HEK293T (cell line): ENCODE measurements at places on chromosomes 1 and 21.

- DNase-seq: no peak
Observed at GRCh38 chr1:94553323-94553730, 11.8 kb upstream of the F3 start.

DNA sequence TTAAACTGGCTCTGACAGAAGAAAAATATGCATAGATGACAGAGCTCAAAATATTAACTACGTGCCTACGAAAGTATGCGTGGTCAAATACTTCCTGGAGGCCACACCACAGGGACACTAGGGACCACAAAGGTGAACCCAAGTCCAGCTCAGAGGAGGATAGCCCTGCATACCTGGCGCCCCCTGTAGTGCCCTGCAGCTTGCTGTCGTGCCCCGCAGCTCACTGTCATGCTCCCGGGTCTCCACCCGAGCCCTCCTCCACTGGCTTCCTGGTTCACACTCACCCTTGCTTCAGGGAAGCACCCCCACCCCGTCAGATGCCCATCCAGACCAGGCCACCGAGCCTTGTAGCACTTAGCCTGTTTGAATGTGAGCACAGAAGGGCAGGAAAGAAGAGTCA, 16.7 kb upstream of the NADK start:
- DNase-seq: no peak

- DNase-seq: peak; percentile 50
Observed at GRCh38 chr1:115041654-115042053, 12.0 kb downstream of the TSHB start.

DNA sequence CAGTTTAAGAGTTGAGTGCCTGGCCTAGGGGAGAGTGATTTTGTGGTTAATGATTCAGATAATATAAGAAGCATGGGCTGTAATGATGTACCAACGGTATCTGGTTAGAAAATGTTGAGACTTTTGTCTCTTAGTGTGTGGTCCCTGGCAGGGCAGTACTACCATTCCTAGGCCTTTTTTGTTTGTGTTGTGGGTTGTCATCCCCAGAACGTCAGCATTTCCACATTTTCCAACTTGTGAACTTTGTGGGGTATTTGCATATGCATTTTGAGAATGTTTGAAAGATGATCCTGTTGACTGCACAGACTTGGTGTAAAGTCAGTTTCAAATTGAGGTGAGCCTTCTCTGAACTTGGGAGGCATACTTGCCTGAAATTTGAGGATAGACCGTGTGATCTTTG, 11.4 kb downstream of the NEK7 start:
- DNase-seq: no peak

- DNase-seq: no peak
Observed at GRCh38 chr21:42081931-42082381, 10.8 kb downstream of the UMODL1 start.

GRCh38 chr21:37257511-37257966, 9.6 kb downstream of the VPS26C start:
- no peak for DNase-seq

DNA sequence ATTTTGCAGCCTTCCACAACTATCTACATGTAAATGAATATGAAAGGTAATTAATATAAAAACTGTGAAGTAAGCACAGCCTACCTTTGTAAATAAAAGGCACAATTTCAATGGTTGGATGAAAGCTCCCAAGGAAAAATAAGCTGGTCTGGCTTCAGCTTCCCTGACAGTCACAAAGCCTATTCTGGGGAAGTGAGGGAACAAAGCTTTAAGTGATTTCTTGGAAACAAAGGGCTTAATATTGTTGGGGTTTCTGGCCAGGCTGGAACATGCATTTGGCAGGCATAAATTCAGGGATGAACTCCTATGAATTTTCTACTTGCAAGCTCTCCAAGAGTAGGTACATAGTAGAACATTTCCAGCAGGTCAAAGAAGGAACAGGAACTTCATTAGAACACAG, 17.3 kb downstream of the BCAS2 start:
- no peak for DNase-seq

DNA sequence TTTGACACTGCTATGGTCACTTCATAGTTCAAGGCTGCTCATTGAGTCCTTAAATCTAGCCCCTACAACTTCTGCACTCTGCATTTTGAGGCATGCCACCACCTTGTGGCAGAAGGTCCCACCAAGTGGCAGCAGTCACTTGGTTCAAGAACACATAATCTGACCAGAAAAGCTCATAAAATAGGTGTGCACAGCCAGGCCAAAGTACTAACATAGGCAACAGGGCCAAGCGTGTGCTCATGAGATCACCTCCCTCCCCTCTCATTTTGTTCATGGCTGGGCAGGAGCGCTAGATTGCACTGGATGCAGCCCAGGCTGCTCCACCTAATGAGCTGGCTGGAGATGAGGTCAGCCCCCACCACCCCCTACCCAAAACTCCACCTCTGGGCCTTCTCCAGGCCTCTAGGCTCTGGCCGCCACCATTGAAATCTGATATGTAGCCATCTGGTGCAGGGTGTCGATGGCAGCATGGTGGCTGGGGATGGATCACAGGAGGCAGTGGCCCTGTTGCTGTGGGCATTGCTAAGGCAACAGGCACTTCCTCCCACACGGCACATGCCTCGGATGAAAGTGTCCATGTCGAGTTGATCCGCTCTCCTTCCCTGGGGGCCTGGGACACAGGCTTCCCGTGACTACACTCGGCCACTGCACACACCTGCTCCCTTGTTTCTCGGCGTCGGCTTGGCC, 193.2 kb downstream of the TRABD2B start:
- DNase-seq: no peak

GRCh38 chr21:20404915-20405314, 593.3 kb upstream of the NCAM2 start:
- DNase-seq: no peak

GRCh38 chr1:106290805-106291501, 765.5 kb upstream of the PRMT6 start:
- no peak for DNase-seq

DNA sequence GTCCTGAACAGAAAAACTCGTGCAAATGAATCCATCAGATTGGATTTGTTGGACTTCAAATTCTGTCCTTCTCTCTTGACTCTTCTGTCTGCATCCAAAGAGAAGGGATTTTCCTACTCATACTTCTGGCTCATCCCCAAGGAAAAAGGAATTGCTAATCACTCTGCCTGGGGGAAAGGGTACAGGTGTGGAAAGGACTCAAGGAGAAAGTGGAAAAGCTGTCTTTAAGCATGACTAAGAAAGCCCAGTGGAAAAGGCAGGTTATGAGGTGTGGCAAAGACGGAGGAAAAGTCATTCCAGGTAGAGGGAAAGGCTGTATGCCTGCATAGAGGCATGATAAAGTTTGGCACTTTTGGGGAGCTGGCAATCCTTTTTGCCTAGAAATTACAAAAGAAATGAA, 43.4 kb downstream of the PTGS2 start:
- DNase-seq: no peak

- peak; percentile 96 for DNase-seq
Observed at GRCh38 chr1:230066466-230067404, at the start of gene GALNT2. Gene GALNT2 (plus strand): TSS chr1:230067238. CDS start chr1:230067281, 43 bp downstream.

DNA sequence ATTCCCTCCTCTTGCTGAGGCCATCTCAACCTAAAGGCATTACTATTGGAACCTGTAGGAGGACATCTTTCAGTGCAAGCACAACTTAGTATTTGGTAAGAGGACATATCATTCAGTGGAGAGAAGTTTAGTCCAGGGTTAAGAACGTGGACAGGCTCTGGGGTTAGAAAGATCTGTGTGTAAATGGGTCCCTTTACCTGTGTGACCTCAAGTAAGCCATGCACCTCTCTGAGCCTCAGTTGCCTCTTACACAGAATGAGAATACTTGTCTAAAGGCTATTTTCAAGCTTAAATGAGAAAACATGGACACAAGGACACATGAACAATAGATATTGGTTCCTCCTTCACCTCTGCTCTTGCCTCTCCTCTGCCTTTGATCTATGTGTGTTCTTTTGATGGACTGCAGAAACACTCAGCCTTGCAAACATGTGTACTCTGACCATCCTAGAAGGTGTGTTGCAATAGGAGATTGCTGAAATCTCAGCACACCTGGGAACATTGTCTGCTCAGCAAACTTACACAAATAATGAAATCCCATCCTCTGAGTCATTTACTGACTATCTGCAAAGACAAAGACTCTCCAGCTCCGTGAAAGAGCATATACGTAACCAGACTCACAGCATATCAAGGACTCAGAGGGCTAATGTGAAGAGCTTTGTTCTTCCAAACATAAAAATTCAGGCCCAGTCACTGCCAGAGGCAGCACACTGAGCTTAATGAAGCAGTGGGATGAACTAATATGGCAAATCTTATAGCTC, 143.8 kb downstream of the DAB1 start:
- DNase-seq: no peak

GRCh38 chr1:93925206-93925605, 16.0 kb upstream of the GCLM start:
- DNase-seq: no peak

- DNase-seq: no peak
Observed at GRCh38 chr1:72911656-72912055, 629.3 kb upstream of the NEGR1 start.

DNA sequence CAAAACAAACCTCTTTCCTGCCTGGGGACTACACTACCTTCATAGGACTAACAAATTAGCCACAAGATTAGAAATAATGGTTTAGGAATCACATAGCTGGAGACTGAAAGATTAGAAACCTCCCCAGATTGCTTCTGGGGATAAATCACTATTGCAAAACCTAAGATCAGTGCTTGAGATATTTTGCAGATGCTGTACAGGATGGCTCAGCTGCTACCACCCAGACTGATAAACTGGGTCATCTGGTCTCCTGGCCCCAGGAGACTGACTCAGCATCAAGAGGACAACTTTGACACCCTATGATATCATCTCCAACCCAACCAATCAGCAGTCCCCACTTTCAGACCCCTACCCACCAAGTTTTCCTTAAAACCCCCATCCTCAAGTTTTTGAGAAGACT, 137.0 kb downstream of the LRRC53 start:
- no peak for DNase-seq

DNA sequence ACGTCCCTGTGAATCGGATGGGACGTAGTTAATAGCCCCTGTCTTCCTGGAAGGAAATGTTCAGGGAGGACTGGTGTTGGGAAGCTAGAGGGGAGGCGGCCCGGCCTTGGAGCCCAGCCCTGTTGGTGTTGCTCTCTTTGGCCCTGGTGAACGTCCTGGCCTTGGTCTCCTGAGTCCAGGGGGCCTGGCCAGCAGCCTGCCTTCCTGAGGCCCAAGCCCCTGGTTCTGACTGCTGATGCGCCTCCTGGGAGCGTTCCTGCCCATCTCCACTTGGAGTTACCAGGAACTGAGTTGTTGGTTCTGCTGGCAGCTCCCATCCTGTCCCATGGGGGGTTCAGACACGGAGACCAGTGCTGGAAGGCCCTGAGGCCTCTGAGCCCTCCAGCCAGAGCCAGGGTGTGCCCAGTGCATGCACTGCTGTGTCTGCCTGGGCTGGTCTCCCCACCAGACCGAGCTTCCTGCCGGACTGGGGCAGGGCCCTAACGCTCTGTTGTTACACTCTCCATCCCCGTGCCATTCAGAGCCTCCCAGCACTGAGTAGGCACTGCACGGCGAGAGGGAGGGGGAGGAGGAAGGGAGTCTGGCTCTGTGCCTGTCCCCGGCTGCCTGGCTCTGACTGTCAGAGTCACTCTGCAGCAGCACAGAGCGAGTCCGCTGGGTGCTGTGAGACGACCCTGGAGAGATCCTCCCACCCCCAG, 382.5 kb upstream of the VAMP3 start:
- DNase-seq: no peak

- DNase-seq: peak; percentile 87
Observed at GRCh38 chr1:35557118-35557610, at the start of gene KIAA0319L. Gene KIAA0319L (minus strand): TSS chr1:35557403. CDS start chr1:35554491, 2,912 bp downstream.

- DNase-seq: no peak
Observed at GRCh38 chr1:239107676-239108075, 278.7 kb upstream of the CHRM3 start.

DNA sequence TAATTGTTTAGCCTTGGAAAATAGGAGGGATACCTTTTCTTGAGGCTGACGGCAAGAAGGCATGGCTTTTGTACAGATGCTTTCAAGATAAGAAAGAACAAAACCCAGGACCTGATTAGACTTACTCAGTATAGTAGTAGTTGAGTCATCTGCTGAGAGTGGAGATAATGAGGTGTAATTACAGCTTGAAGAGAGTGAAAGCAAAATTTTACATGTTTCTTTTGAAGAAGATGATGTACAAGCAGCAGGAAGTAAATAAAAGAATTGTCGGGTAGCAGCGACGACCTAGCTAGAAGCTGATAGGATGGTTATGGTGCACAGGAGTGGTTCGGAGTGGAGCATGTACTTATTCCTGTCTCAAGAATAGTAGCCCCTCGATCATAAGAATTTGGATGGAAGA, 6.6 kb downstream of the ANGPTL1 start:
- no peak for DNase-seq

- DNase-seq: no peak
Observed at GRCh38 chr1:160578175-160578524, 1.1 kb downstream of the CD84 start.

GRCh38 chr1:60577029-60577428, 503.5 kb upstream of the C1orf87 start:
- DNase-seq: no peak

DNA sequence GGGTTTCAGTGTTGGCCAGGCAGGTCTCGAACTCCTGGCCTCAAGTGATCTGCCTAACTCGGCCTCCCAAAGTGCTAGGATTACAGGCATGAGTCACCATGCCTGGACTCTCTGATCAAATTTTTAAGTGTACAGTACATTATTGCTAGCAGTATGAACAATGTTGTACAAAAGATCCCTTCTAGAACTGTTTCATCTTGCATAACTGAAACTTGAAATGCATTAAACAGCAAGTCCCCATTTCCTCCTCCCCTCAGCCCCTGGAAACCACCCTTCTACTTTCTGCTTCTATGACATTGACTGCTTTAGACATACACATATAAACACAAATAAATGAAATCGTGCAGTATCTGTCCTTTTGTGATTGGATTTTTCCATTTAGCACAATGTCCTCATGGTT, 463.4 kb downstream of the PTPRC start:
- no peak for DNase-seq

- DNase-seq: no peak
Observed at GRCh38 chr1:172351754-172352161, 68.7 kb upstream of the C1orf105 start.

GRCh38 chr1:108071601-108072000, 106.6 kb upstream of the VAV3 start:
- no peak for DNase-seq

DNA sequence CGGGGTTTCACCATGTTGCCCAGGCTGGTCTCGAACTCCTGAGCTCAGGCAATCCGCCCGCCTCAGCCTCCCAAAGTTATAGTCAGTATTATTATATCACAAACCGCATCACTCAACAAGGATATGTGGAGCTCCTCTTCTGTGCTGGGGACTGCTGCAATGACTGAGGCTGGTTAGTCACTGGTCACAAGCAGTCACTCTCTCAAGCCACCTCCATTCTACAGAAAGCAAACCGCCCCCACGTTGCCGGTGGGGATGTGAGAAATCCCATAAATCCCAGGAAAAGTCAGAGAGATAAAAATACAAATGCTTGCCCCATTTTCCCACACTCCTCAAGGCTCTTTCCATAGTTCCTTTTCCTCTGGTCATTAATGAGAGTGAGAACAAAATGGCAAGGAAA, 155.7 kb downstream of the ADSS2 start:
- no peak for DNase-seq
